ENCODE measurements at places on chromosomes 5 and 9.

GRCh38 chr9:7186175-7186574 is 428.4 kb downstream of the KDM4C start:
- DNase-seq: no peak

DNA sequence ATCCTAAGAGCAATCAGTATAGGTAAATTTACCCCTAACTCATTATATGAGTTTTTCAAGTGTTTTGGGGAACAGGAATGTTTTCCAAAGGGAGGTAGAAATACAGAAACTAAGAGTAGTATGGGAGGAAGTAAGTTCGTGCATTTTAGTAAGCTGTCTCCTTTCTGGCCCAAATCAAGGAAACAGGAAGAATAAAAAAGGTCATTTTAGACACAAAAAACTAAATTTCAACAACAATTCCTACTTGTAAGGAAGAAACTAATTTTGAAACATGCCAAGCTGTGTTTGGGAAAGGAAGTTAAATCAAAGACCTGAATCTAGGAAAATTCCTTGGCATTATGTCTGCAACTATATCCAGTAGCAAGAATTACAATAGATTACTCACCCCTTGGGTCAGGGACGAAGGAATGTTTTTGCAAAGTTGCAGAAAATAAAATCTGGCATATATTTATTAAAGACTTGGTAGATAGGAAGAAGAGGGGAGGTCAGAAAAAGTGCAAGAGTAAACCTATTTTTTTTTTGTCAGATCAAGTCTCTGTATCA is 6.5 kb upstream of the RPS6 start:
- no peak for DNase-seq

- DNase-seq: no peak
These were observed 4.2 kb upstream of the NRARP start for GRCh38 chr9:137306066-137306849.

- no peak for DNase-seq
These were observed 26.2 kb downstream of the CARNMT1 start for GRCh38 chr9:75001719-75002421.
